ENCODE measurements at places on chromosomes 2 and 18. TPM values are rescaled to one million over a fixed set of nuclear protein-coding genes. Genes with fewer than 3 reads are reported as not detected.

Gene UPP2
- not detected for total RNA-seq

Gene RAB11FIP5
- 34.0 TPM for total RNA-seq

Gene WDR35
- 11.5 TPM for total RNA-seq

Gene C2orf68
- 10.8 TPM for total RNA-seq

Gene TACR1
- total RNA-seq, result not detected

Gene WDSUB1
- total RNA-seq, result 7.2 TPM

Gene CACNB4
- 0.17 TPM for total RNA-seq

Gene RPRD1A
- 74.0 TPM for total RNA-seq

Gene CD8B2
- total RNA-seq, result not detected

Gene EVA1A
- total RNA-seq, result 28.7 TPM

Gene CCDC102B
- not detected for total RNA-seq

Gene SCYGR4
- not detected for total RNA-seq

Gene ATP8B1
- total RNA-seq, result 16.2 TPM

Gene UGT1A8
- not detected for total RNA-seq

Gene CPS1
- 27.8 TPM for total RNA-seq

Gene MEMO1
- 54.0 TPM for total RNA-seq

Gene GKN2
- total RNA-seq, result not detected

Gene ERICH2
- 1.7 TPM for total RNA-seq

Gene CFC1
- total RNA-seq, result not detected

Gene NCOA1
- 13.2 TPM for total RNA-seq

Gene NPPC
- not detected for total RNA-seq

Gene SCYGR8
- total RNA-seq, result not detected

Gene BIN1
- 2.9 TPM for total RNA-seq

Gene SPP2
- not detected for total RNA-seq

Gene POTEI
- 0.17 TPM for total RNA-seq

Gene FEV
- total RNA-seq, result not detected

Gene TTN
- total RNA-seq, result 0.38 TPM

Gene GLI2
- under 0.01 TPM for total RNA-seq

Gene LOXL3
- total RNA-seq, result 0.83 TPM
